Karpas-422 (cell line): ENCODE measurements at places on chromosomes 6 and 20. TPM values are rescaled to one million over a fixed set of nuclear protein-coding genes. Genes with fewer than 3 reads are reported as not detected.

LGSN gene
- not detected in 2 replicates for total RNA-seq

NCOA6 gene
- 13.0 and 15.4 TPM in 2 replicates for total RNA-seq

FOXC1 gene
- total RNA-seq: not detected in 2 replicates

ADGRB3 gene
- total RNA-seq: not detected in 2 replicates

DOK5 gene
- total RNA-seq: not detected in 2 replicates
